Neural progenitor cell (in vitro differentiated cells): ENCODE measurements at places on chromosomes 2 and 18. TPM values are rescaled to one million over a fixed set of nuclear protein-coding genes. Genes with fewer than 3 reads are reported as not detected.

Gene PDE1A
- total RNA-seq: 0.06 TPM in 1 of 2 replicates, not detected in the other

Gene FBXO36
- 9.5 and 13.1 TPM in 2 replicates for total RNA-seq

Gene AGXT
- total RNA-seq: not detected in 2 replicates

Gene MREG
- total RNA-seq: 11.0 and 19.1 TPM in 2 replicates

Gene PLA2R1
- 0.45 and 0.90 TPM in 2 replicates for total RNA-seq

Gene ALPI
- not detected in 2 replicates for total RNA-seq

Gene WDR54
- 88.1 and 138 TPM in 2 replicates for total RNA-seq

DNA sequence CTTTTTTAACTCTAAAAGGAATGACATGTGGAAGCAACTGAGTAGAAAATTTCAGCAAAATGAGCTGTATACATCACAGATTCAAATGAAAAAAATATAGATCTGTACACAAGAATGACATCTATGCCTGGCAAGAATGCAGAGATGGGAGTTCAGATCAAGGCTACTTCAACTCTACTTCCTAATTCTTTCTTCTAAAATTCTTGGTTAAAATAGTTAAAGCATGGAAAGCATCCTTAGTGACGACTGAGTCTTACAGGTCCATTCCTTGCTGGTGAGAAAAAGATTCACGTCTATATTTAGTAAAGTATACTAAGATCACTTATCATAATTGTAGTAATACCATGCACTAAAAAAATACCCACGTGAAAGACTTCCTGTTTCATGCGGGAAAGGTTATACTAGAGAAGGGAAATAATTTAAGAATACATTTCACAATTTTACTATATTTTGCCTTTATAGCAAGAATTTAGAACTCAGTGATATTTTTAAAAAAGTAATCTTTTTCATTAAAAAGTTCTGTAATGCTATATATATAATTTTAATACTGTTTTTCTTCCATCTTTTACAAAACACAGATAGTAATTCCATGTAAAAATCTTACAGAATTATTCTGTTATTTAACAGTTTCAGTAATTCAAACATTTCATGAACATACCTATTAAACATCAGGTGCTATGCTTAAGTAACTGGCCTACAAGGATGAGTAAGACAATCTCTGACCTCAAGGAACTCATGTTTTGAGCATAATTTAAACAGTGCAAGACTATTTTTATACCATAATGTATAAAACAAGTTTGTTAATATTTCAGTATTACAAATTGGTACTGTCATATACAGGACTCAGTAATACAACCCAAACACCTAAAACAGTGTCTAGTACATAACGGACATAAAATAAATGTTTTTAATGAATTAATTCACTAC is 159.6 kb downstream of the BAZ2B start:
- no peak overlapping the region for H3K4me3 ChIP-seq
- no peaks in the 10 kb centered on the region for H3K36me3 ChIP-seq
- no peaks in the 10 kb centered on the region for H3K4me1 ChIP-seq
- no peak overlapping the region for H3K27ac ChIP-seq
- no peaks in the 10 kb centered on the region for H3K27me3 ChIP-seq

DNA sequence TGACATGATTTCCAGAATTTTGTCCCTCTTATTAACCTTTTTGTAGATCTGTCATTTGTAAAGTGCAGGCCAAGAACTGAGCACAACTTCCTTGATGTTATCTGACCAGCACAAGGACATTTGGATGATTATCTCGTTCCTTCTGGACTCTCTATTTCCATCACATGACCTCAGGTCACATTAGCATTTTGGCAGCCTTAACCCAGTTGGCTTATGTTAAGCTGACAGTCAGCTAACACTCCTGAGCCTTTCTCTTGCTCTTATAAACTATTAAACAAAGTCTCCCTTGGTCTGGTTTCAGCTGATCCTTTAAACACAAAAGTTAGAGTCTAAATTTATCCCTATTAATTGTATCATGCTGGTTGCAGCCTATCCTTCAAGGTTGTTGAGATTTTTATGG is 167.2 kb upstream of the RBBP8 start:
- H3K4me3 ChIP-seq: no peak overlapping the region
- H3K27me3 ChIP-seq: no peaks in the 10 kb centered on the region
- H3K4me1 ChIP-seq: no peaks in the 10 kb centered on the region
- no peak overlapping the region for H3K27ac ChIP-seq
- H3K36me3 ChIP-seq: no peaks in the 10 kb centered on the region
- no peak for DNase-seq

DNA sequence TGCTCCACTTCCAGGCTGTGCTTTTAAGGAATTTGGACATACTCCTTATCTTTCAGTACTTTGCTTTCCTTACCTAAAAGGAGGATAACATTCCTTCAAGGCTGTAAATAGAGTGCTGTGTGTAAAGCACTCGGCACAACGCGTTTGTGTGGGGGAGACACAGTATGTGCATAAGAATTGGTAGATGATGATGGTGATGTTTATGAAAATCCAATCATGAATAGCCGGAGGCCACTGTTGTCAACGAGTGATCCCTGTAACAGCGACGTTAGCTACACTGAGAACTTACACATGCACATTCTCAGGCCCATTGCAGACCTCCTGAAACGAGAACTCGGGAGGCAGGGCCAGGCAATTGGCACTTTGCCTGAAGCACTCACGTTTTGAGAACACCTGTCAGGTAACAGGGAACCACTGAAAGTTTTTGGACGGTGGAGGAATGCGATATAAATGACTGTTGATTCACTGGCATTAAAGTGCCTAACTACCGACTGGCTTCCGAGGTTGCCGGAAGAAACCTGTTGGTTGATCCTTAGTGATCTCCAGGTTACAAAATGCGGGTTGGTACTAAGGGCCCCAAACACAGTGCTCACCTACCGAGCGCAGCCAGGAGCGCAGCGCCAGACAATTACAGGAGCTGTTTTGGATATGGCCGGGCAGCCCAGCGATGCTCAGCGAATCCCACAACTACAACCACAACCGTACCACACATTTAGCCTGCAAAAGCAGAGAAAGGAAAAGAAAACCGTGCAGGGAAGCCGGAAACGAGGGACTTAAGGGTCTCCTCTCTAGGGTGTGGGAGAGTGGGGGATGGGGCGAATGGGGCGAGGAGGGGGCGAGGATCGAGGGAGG is 1.0 kb upstream of the MAP4K4 start:
- peak overlapping the region; percentile 42 for H3K27ac ChIP-seq
- H3K27me3 ChIP-seq: peaks cover 5% of the 10 kb centered on the region
- H3K4me1 ChIP-seq: peaks cover 21% of the 10 kb centered on the region
- no peak for DNase-seq
- H3K4me3 ChIP-seq: peak overlapping the region; percentile 70

DNA sequence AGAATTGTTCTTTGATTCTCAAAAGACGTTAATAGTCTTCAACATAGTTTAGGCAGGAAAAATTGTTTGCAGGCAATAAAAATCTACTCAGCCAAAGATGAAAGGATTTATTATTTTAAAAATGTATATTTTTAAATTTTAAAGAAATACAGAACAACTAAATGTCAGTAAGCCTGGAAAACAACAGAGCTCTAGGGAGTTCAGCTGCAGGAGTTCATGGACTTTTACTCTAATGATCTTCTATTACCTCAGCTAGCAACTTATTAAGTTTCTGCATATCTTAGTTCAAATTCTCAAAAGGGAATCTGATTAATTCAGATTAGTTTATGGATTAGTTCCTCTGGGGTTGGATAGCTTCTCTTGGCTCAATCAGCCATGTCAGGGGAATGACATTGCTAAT is 17.9 kb upstream of the XIRP2 start:
- H3K36me3 ChIP-seq: no peaks in the 10 kb centered on the region
- H3K27me3 ChIP-seq: no peaks in the 10 kb centered on the region
- H3K27ac ChIP-seq: no peak overlapping the region
- no peak for DNase-seq
- no peaks in the 10 kb centered on the region for H3K4me1 ChIP-seq
- no peak overlapping the region for H3K4me3 ChIP-seq

DNA sequence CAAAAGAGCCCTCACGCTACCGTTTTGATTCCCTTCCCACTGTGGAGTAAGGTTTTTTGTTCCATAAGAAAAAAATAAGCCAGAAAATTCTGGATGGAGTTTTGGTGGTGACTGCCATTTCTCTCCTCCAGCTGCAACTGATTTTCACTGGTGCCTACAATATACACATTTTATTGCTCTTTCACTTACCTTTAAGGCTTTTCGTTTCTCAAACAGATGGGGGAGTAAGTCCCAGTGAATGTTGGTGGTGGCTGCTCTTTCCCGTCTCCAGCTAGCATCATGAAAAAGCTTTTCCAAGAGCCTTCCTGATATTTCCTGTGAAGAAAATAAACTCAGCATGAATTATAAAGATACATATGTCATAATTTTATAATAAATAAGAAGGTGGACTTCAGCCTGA is 932.5 kb upstream of the PIK3C3 start:
- no peaks in the 10 kb centered on the region for H3K36me3 ChIP-seq
- H3K4me1 ChIP-seq: no peaks in the 10 kb centered on the region
- DNase-seq: no peak
- no peak overlapping the region for H3K27ac ChIP-seq
- no peak overlapping the region for H3K4me3 ChIP-seq

GRCh38 chr18:45666520-45666919 is 51.2 kb downstream of the SLC14A2 start:
- no peak overlapping the region for H3K27ac ChIP-seq
- DNase-seq: no peak
- H3K36me3 ChIP-seq: no peaks in the 10 kb centered on the region
- no peaks in the 10 kb centered on the region for H3K27me3 ChIP-seq
- no peaks in the 10 kb centered on the region for H3K4me1 ChIP-seq

- no peak overlapping the region for H3K27ac ChIP-seq
- no peaks in the 10 kb centered on the region for H3K27me3 ChIP-seq
- no peaks in the 10 kb centered on the region for H3K36me3 ChIP-seq
- DNase-seq: no peak
- H3K4me1 ChIP-seq: no peaks in the 10 kb centered on the region
- H3K4me3 ChIP-seq: no peak overlapping the region
Measured at GRCh38 chr2:48940606-48941005, 185.1 kb upstream of the LHCGR start.

- no peak for DNase-seq
- no peaks in the 10 kb centered on the region for H3K27me3 ChIP-seq
- no peak overlapping the region for H3K4me3 ChIP-seq
- no peaks in the 10 kb centered on the region for H3K36me3 ChIP-seq
- H3K4me1 ChIP-seq: no peaks in the 10 kb centered on the region
- H3K27ac ChIP-seq: no peak overlapping the region
Measured at GRCh38 chr2:214185546-214185945, 225.3 kb upstream of the VWC2L start.

DNA sequence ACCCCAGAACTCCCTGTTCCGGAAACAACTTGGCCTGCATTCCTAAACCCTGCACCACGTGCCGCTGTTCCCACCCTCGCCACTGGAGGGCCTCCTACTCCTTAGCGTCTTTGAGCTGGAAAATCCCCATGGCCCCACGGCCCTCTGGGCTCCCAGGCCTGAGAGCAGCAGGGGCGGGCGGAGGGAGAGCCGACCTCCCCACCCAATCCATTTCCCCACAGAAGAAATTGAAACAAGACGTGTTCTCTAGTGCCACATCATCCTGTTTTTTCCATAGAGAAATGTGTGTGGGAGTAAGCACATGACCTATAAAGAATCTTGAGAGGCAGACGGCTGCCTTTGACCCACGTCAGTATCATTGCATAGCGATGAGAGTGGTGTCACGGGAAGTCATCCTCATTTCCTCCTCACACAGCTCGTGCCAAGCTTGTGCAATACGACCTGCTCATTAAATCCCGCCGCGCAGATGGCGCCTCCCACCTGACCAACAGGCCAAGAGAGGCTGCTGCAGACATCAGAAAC is 79.2 kb downstream of the LAMA1 start:
- H3K36me3 ChIP-seq: no peaks in the 10 kb centered on the region
- no peak overlapping the region for H3K4me3 ChIP-seq
- DNase-seq: peak; percentile 76
- H3K27ac ChIP-seq: no peak overlapping the region

DNA sequence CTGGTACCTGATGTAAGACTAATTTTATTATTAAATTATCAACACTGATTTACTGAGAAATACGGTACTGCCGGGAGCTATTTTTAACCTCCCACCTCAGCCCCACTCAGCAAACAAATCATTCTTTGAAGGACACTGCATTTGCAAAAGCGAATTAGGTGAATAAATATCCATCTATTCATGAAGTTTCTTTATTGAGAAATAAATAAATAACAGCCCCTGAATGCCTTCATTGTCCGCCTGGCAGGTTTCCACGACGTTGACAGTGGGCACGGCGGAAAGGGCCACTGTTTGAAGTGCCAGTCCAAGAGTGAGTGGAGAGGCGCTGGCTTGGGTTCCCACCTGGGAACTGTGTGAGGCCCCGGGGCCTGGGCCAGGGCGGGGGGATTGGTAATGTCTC is 15.7 kb downstream of the C1QL2 start:
- no peak overlapping the region for H3K27ac ChIP-seq
- no peaks in the 10 kb centered on the region for H3K27me3 ChIP-seq
- H3K4me3 ChIP-seq: no peak overlapping the region
- DNase-seq: no peak

GRCh38 chr2:221569871-221570270 is 2.2 kb downstream of the EPHA4 start:
- H3K4me1 ChIP-seq: peaks cover 49% of the 10 kb centered on the region
- no peaks in the 10 kb centered on the region for H3K27me3 ChIP-seq
- peak overlapping the region; percentile 97 for H3K4me3 ChIP-seq
- DNase-seq: peak; percentile 89

GRCh38 chr2:122927197-122927596 is 1097.9 kb upstream of the CNTNAP5 start:
- peaks cover 23% of the 10 kb centered on the region for H3K4me1 ChIP-seq
- H3K27ac ChIP-seq: peak overlapping the region; percentile 81
- H3K4me3 ChIP-seq: peak overlapping the region; percentile 9
- H3K36me3 ChIP-seq: no peaks in the 10 kb centered on the region

GRCh38 chr2:180734382-180734781 is 246.0 kb upstream of the UBE2E3 start:
- H3K4me3 ChIP-seq: no peak overlapping the region
- peak; percentile 41 for DNase-seq
- H3K27ac ChIP-seq: no peak overlapping the region
- no peaks in the 10 kb centered on the region for H3K36me3 ChIP-seq
- no peaks in the 10 kb centered on the region for H3K27me3 ChIP-seq

GRCh38 chr2:17877811-17878280 is 621 bp upstream of the KCNS3 start:
- peak; percentile 60 for DNase-seq
- no peak overlapping the region for H3K27ac ChIP-seq
- H3K4me3 ChIP-seq: peak overlapping the region; percentile 92
- no peaks in the 10 kb centered on the region for H3K36me3 ChIP-seq

GRCh38 chr2:99336804-99337112 is 431 bp upstream of the EIF5B start:
- peaks cover 4% of the 10 kb centered on the region for H3K36me3 ChIP-seq
- H3K4me3 ChIP-seq: peak overlapping the region; percentile 83
- DNase-seq: no peak

DNA sequence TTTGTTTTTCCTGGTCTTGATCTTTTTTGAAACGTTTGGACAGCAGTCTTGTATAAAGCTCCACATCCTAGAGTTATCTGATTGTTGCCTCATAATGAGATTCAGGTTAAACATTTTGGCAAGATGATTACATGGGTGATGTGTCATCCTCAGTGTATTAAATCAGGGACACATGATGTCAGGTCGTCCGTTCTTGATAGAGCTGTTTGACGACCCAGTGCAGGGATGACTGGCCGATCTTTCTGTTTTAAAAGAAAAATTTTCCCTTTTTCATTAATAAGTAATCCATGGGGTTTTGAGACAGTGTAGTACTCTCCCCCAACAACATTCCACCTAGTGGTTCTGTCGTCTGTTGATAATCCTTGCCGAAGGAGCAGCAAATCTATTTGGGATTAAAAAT is 44.5 kb upstream of the SERPINB2 start:
- DNase-seq: no peak
- no peak overlapping the region for H3K27ac ChIP-seq
- no peaks in the 10 kb centered on the region for H3K27me3 ChIP-seq
- no peak overlapping the region for H3K4me3 ChIP-seq
